Stimulated activated CD8-positive, alpha-beta memory T cell treated with anti-CD3 and anti-CD28 coated beads, Interleukin-4, amount 100 ng/mL, for 4 hours (primary cell): ENCODE measurements at places on chromosomes 7 and 10.

GRCh38 chr10:100482834-100483185 lies 20.0 kb downstream of the WNT8B start:
- no peak for DNase-seq

DNA sequence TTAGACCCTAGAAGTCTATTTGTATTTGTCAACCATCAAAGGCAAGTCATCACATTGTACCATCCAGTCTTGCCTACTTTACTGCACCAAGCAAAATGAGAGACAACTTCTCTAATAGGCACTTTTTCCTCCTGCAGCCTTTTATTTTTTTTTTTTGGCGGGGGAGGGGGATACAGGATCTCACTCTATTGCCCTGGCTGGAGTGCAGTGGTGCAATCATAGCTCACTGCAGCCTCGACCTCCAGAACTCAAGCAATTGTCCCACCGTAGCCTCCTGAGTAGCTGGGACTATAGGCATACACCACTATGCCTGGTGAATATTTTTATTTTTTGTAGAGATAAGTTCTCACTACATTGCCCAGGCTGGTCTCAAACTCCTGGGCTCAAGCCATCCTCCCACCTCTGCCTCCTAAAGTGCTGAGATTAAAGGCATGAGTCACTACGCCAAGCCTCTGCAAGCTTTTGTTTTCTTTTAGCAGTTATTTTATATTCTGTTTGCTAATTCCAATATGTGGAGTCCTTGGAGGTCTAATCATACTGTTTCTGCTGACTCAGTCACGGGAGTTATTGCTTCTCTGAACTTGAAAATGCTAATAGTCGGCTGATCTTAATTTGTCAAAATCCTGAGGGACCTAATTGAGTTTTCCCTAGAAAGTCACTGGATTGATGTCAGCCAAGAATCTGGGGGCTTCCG lies 14.2 kb downstream of the KPNA7 start:
- DNase-seq: no peak

- no peak for DNase-seq
These were observed 283.4 kb upstream of the FZD8 start for GRCh38 chr10:35925493-35925892.

DNA sequence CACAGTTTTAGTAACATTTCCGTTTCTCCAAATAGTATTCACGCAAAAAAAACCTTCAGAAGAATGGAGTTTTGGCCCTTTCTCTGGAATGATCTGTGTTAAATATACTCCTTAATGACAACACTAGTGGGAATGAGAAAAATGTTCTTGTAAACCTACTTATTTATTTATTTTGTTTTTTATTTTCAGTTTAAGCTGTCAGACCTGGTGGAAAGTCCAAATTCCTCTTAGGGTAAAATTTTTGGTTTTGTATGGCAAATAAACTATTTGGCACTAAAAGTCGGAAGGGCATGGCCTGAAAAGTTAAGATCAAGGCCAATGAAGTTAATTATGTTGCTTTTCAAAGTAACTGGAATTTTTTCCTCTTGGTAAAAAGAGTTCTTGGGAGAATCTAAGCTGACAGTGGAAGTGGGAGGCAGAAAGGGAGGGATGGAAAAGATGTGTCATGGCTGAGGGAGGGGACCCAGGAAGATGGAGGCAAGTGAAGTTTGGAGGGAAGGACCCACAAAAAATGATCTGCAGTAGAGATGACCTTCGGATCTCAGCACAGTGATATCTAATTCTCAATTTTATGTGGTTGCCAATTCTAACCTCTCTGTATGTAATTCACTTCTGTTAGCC lies 33.5 kb upstream of the VPS41 start:
- no peak for DNase-seq

- DNase-seq: no peak
These were observed 701.4 kb downstream of the PARD3 start for GRCh38 chr10:34113504-34114225.

DNA sequence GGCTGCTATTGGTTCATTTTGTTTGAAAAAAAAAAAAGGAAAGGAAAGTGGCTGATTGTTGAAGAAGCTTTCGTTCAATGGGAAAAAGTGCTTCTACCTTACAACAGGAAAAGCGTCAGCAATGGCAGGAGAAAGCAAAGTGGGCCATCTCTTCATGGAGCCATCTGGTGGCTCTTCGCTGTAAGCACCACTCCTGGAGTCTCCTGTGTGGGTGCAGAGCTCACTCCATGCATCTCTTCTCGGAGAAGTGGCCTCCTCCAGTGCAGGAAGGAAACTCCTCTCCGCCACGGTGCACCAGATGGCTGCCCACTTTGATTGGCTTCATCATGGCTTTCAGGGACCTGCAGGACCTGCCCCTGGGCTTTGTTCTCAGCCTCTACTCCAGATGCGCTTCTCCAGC lies 250.9 kb downstream of the PTEN start:
- DNase-seq: no peak

DNA sequence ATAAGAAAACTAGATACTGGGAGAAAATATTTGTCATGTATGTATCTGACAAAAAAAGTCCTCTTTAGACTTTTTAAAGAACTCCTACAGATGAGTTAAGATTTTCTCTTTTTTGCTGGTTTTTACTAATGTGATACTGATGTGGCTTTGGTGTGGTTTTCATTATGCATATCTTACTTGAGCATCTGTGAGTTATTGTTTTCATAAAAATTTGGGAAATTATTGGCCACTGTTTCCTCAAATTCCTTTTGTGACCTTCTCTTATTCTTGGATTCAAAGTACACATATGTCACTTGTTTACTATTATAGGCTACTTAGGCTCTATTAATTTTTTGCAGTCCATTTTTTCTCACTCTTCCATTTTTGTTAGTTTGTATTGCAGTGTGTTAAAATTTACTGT lies 89.0 kb downstream of the PPP1R9A start:
- DNase-seq: no peak

DNA sequence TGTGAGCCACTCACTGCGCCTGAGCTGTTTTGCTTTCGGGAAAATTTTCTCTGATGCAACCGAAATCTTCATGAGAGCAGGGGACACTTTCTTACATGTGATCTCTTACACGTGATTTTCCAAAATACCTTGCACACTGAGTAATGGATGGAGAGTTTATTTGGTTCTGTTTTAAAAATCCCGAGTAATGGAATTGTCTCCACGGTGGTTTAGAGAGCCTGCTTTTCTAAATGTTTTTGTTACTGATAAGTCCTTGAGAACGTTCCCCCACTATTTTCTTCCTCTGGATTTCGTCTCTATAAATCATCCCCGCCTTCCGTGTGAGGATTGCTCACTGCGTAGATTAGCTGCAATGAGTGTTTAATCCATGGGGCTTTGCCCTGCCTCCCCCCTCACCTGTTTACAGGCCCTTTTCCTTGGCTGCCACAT lies 25.7 kb downstream of the CAMK1D start:
- no peak for DNase-seq

GRCh38 chr10:105192861-105193260 lies 551.8 kb downstream of the SORCS3 start:
- DNase-seq: no peak

- DNase-seq: no peak
These were observed 46.6 kb downstream of the SH3PXD2A start for GRCh38 chr10:103808780-103809179.

DNA sequence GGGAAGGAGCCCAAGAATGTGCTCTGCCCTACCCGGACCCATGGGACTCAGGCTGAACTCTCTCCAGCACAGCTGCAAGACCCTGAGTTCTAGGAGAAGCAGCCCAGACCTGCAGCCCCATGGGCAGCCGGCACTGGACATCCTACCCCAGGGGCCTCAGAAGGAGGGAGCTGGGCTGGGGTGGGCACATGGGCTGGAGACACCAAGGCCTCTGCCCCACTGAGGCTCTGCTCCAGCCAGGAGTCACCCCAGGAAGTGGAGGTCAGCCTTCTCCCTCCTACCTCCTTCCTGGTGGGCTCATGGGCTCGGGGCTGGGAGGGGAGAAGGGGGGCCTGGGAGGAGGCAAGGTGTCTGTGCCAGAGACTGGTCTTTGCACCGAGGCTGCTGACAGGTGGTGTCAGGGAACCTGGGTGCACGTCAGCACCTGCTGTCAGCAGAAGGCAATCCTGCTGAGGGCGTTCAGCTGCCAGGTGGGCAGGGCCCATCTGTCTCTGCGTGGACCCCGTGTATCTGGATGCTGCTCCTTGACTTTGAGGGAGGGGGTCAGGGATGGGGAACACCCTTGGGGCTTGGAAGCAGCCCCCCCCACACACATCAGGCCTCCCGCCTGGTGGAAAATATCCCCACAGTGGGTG lies 95.2 kb downstream of the PDGFA start:
- no peak for DNase-seq

DNA sequence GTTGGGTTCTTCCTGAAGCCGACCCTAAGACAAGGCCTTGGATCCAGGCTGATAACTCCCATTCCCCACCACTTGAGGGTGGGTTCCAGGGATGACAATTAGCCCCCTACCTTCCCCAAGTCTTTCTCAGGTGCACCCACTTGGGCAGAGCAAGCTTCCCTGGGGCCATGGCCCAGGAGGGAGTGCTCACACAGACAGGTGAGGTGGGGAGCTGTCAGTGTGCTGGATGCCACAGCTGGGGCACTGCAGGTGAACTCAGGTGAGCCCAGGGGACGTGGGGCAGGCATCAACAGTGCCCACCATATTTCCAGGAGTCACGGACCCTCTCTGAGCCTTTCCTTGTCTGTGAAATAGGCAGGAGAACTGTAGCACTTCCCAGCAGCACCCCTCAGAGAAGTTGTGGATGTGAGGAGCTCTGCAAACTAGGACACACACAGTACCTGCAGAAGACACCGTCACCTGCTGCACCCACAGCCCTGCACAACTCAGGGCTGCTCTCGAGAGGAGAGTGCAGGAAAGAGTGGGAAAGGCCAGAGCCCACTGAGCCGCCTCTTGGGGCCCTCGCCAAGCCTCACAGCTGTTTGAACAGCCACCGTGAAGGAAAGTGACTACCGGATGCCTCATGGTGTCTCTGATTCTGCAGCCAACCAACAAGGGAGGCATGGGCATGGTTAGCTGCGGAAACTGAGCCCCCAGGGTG lies 17.9 kb downstream of the SH3PXD2A start:
- no peak for DNase-seq

DNA sequence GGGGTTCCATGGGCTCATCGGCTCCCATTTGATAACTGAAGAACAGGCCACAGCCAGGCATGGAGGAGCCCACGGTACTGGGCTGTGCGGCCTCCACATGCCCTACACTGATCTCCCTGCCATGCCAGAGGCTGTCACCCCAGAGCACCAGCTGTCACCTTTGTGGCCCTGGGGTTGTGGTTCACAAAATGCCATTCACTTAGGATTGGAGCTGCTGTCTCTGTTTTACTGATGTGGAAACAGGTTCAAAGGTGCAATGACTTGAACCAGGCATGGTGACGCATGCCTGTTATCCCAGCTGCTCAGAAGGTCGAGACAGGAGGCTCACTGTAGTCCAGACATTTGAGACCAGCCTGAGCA lies 4.3 kb upstream of the UPK3B start:
- no peak for DNase-seq

DNA sequence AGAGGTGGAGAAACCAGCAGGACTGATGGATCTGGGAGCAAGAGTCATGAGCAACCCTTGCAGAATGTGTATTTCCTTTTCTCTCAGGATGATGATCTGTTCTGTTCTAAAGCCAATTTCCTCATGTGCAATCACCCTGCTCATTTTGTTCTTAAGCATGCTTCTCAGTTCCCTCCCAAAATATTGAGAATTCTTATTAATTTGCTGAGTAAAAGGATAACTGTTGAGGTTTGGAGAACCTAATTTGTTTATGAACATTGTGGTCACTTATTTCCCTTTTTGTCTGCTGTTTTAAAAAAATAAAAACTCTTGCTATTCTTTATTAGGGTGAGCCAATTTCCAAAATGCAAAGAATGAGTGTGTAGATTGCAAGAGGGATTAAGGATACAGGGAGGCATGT lies 106.8 kb downstream of the APBB1IP start:
- no peak for DNase-seq

DNA sequence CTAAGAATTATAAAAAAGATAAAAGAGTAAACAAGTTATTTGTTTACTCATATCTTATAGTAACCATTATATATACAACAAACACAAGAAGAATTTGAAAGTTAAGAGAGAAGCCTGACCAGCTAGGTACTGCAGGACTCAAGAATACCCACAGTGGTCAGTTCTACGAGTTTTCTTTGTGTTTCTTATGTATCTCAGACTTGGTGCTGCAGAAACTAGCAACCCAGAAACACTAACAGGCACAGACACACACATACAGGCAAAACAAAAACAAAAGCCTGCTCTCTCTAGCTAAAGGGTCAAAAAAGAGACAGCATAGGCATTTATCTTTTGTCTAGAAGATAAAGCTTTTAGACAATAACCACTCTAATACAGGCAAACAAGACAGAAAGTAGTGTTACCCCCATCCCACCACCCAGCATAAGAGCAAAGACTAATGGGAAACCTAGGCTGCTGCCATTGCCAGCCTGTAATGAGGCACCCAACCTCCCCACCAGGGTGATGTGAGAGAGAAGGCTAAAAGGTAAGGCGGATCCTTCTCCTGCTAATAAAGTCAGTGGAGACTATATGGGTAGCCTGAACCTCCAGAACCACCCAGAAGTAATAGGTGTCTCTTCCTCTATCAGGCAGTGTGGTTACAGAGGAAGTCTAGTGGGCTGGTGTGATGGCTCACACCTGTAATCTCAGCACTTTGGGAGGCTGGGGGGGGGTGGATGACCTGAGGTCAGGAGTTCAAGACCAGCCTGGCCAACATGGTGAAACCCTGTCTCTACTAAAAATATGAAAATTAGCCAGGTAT lies 113.9 kb downstream of the DNAJC1 start:
- DNase-seq: no peak

- no peak for DNase-seq
These were observed 85.6 kb downstream of the ZEB1 start for GRCh38 chr10:31404640-31405039.

- no peak for DNase-seq
These were observed 14.9 kb downstream of the AFAP1L2 start for GRCh38 chr10:114389426-114389825.

- no peak for DNase-seq
These were observed 42.6 kb upstream of the NRP1 start for GRCh38 chr10:33376976-33377657.

GRCh38 chr10:119818889-119819270 lies 53.8 kb downstream of the MCMBP start:
- DNase-seq: no peak

DNA sequence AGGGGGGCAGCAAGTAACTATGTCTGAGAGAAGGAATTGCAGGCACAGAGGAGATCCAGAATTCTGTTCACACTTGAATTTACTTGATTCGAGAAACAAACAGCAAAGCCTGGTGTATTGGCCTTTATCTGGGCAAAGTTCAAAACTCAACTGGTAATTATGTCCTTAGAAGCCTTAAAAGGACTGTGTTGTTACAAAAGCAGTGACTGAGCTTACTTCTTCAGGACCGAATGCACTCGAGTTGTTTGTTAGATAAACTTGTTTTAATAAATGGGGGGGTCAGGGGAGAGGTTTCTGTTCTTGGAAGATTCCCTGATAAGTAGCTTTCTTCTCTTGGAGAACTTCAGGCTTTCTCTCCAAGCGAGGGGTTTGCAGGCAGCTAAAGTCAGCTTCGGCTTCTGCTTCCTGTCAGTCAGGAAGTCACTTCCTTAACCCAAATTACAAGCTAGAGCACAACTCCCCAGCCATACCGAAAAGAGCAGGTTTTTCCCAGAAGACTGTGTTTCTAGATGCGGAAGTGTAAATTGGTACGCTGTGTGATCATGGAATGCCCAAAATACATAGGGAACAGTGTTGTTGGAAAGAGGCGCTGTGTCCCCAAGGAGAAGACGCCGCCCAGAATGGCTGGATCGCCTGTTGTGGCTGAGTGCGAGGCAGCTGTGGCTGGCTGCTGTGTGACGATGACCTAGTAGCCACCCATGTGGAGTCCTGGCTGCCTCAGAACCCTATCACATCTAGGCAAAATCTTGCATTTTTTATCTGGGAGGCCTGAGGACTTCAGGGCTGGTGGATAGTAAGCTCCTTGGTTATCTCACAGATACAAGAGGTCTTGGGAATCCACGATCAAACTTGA lies 110.4 kb downstream of the TCF7L2 start:
- DNase-seq: no peak
